ENCODE measurements at places on chromosomes 1 and 21. TPM values are rescaled to one million over a fixed set of nuclear protein-coding genes. Genes with fewer than 3 reads are reported as not detected.

DNA sequence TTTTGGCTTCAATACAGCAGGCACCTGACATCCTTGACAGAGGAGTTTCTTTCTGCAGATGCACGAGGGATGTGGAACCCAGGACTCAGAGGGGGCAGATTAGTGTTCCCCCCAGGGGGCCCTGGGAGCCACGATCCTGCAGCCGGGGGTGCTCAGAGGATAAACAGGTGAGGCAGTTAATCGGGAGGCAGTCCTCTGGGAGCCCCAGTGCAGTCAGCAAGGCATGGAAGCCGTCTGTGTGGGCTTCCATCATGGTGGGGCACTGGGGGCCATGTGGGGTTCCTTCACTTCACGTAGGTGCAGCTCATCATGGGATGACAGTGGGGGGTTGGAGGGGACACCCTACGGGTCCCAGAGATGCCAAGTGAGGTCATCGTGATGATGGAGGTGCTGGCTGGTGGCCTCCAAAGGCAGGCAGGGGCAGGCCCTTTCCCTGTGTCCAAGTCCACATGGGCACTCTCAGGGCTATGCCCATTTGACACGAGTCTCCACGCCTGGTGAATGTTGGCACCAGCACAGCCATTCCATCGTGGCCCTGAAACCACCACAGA is 59.3 kb upstream of the ABCG1 start:
- no peak for DNase-seq

GRCh38 chr21:35599164-35599563 is 461.2 kb downstream of the SETD4 start:
- no peak for DNase-seq

DNA sequence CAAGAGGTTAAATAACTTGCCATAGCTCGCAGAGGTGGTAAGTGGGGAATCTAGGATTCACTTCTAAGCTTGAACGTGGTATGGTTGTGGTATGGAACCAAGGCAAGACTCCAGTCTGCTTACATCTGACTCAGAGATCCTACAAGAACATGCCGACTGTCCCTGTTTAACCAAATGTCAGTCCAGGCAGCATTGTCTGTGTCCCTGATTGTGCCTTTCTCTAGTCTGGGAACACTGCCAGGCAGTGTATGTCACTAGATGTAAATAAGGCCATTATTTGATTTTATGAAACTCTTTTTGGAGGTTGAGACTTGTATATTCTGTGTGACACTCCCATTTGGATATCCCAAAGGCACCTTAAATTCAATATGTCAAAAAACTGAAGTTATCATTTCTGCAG is 96.0 kb downstream of the NOS1AP start:
- no peak for DNase-seq

GRCh38 chr1:179385510-179385909 is 19.7 kb downstream of the AXDND1 start:
- no peak for DNase-seq

GRCh38 chr1:240149484-240150094 is 57.9 kb downstream of the FMN2 start:
- no peak for DNase-seq

GRCh38 chr1:13541435-13542215 is 27.8 kb upstream of the LRRC38 start:
- no peak for DNase-seq

GRCh38 chr21:46295996-46296752 is 10.0 kb downstream of the YBEY start:
- peak; percentile 67 for DNase-seq

DNA sequence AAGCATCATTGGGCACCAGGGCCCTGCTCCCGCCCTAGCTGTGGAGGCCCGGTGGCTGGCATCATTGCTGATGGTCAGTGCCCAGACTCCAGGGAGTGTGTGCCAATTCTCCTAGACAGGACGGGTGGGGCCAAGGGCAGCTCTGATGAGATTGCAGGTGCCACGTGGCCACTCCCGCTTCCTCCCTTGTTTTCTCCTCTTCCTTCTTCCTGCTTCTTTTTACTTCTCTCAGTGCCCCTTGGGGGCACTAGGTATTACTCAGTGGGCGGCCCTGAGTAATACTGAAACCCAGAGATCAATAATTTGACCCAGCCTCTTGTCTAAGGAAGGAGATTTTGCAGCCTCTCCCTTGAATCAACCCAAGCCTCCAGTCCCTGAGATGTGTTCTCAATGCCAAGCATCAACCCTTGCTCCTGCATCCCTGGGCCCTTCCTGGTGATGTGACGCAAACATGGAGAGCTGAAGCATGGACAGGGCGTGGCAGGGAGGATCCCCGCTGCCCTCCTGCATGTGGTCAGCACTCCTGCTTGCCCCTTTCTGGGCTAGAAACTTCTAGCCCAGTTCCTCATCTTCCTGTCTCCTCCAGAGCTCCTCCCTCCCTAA is 32.4 kb downstream of the CDK18 start:
- DNase-seq, result no peak

DNA sequence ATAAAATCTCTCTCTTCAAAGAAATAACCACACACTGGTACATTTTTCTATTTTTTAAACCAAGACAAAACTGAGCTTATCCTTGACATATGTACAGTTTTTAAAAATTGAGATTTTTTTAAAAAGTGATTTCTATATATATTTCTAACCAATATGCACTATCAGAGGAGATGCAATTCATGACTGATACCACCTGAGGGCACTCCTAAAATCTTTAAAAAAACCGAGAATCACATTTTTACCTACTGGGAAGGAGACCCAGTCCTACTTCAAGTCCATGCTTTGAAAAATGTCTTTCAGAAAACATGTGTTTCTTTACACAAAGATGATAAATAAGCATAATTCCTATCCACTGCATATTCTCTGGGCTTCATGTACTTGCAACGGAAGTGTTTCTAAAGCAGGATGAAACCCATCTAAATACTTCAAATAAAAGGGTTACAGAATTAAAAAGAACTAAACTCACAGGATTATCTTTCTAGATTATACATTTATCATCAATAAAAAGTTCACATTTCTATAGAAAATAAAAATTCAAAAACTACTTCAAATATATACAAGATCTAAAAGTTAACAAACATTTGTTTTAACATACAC is 98.6 kb downstream of the ENAH start:
- DNase-seq, result no peak

DNA sequence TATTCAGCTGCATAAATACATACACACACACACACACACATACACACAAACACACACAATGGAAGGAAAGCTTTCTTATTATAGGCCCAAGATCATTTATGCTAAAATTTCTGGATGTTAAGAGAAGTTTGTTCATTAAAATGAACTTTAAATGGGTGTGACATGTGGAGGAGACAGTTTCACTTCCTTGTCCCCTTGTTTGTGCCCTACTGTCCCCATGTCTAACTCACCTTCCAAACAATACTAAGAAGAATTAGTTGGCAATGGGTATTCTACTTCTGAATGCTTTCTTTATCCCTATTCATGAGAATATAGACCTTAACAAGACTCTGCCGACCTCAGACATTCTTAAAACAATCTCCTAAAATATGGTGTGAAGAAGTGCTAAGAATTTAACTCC is 63.5 kb upstream of the NRIP1 start:
- DNase-seq, result no peak

DNA sequence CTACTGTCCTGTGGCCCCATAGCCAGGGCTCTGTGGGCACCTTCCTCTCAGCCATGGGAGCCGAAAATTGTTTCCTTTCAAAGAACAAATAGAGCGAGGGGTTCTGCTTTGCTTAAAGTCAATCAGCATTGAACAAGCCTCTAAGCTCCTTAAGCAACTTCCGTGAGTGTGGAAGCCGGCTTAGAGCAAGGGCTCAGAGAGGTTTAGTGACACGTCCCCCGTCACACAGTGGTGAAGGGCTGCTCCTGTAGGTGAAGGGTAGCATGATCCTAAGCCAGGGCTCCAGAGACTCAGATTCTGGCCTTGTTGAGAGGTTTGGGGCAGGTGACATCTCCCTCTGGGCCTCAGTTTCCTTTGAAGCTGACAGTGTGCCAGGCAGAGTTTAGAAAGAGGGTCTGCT is 94.0 kb upstream of the WNT4 start:
- DNase-seq, result no peak

DNA sequence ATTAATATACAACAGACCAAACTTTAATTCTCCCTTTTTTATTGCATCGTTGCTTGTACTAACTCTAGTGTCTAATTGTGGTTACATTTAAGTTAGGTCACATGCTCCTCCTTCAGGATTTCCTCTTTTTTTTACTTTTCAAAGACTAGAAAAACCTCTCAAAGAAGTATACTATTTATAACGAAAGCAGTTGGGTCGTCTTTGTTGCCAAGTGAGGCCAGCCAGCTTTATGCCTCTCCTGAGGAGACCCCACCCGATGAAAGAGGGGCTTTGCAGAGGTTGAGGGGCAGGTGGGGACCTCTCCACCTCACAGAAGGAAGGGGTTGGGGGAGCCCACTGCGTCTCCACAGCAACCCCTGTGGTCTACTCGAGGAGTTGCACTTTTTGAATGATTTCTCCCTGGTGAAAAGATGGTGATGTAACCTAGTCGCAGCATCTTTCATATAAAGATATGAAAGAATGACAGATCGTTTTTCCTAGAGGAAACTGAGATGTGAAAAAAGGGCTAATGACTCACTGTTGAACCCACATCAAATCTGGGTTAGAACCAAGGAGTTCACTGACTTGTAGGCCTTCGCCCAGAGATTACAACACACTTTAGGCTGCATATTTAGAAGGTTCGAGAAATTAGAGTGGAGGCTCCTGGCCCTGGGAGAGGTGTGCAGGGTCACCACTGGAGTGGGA is 6.4 kb downstream of the TGFB2 start:
- no peak for DNase-seq

DNA sequence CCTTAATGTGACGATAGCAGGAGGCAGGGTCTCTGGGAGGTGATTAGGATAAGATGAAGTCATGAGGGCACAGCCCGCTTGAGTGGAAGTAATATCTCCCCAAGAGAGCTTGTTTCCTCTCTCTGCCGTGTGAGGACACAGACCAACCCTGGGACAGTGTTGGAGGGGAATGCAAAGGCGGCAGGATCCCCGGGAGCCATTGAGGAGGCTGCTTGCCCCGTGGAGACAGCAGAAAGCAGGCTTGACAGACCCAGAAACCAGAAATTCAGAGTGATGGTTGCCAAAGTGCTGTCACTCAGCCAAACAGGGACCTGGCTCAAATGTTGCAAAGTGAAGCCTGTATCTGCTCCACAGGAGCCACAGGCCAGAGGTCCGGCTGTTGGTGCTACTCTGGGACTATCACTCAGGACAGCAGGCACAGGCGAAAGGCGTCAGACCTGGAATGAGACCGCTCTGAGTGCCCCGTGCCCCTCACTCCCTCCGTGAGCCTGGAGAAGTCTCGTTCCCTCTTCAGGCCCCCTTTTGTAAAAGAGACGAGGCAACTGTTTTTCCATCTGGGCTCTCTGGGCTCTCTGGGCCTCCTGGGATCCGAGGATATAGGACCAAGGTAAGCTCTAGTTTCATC is 96.6 kb upstream of the VANGL1 start:
- no peak for DNase-seq

GRCh38 chr1:32897082-32898049 is 3.8 kb downstream of the TMEM54 start:
- DNase-seq, result no peak

DNA sequence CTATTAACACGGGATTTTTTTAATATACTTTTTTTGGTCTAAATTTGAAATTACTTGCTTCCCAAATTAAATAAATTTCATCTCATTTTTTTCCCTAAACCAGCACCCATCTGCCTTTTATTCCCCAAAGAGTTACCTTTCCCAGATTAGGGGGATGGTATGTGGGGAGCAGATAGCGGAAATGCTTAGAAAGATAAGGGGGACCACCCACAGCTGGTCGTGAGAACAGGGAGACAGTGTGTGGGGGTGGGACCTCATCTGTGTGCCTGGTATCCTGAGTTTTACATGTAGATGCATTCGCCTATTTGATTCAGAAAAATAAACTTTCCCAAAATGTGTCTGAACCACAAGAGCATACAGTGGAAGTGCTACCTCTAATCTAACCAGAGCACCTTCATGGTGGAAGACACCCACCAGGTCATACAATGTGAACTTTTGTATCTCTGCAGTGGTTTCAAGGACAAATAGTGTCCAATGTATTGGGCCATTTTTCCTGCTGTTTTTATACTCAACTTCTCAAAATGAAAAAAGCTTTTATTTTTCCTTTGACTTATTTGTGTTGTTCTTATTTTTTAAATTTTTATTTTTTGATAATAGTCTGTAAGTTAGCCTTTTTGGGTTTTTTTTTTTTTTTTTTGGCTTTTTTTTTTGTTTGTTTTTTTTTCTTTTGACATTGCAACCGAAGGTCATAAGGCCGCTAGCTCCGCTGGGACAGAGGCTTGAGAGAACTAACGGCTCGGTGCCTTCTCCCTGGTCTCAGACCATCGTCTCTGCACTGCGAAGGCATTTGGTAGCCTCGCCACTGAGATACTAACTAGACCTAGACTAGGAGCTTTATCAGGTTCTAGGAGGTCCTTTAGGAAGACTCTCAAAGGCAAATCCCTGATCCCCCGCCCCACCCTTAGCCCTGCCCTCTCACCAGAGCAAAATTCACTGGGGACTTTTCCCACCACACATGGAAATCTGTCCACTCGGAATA is 263.2 kb downstream of the TM2D1 start:
- DNase-seq, result no peak

- no peak for DNase-seq
Measured at GRCh38 chr1:86082183-86082582, 74.4 kb downstream of the COL24A1 start.

- no peak for DNase-seq
Measured at GRCh38 chr1:119329541-119330461, 38.8 kb upstream of the HAO2 start.

DNA sequence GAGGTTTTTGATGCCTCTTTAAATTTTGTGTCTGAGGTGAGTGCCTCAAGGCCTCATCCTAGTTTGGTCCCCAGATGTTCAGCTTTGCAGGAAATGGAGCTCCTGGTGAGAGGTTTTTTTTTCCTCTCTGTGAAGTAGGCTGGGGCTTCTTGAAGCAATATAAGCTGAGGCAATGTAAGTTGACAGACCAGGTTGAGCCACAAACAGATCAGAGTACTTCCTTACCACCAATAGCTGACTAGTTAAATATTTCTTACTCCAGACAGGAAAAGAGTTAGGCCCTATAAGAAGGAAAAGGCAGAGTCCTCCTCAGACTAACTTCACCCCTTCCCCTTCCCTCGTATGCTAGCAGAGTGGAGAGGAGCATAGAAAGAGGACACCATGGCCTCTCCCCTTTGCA is 341.0 kb downstream of the LMO4 start:
- no peak for DNase-seq

GRCh38 chr1:170714163-170714562 is 50.2 kb downstream of the PRRX1 start:
- no peak for DNase-seq

DNA sequence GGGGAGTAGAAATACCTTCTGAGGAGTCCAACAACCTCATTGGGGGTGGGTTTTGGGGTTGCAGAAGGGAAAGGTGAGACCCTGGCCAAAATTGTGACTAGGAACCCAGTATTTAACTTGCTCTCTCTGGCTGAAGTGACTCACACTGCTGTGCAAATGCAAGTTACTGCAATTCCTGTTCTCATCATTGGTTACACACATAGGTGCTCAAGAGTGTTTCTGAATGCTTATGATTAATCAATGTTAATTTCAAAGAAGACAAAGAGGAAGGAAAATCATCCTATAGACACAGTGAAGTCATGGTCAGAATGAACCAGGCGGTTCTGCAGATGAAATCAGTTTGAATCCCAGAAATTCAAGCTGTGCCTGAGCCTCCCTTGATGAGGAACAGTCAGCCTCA is 3.1 kb downstream of the ASCL5 start:
- no peak for DNase-seq

GRCh38 chr1:227900571-227901051 is 47.1 kb downstream of the WNT9A start:
- peak; percentile 47 for DNase-seq

The TOMM20 gene
- total RNA-seq, result 112 TPM

The UBXN10 gene
- total RNA-seq, result 1.3 TPM

The RIPK4 gene
- total RNA-seq, result 15.7 TPM

The CFHR5 gene
- not detected for total RNA-seq

The GPATCH4 gene
- total RNA-seq, result 20.2 TPM

The NUP210L gene
- total RNA-seq, result not detected

The CFHR4 gene
- total RNA-seq, result not detected

Measured in breast epithelium (tissue), 4 donors.